ENCODE measurements at places on chromosomes 1 and 21.

DNA sequence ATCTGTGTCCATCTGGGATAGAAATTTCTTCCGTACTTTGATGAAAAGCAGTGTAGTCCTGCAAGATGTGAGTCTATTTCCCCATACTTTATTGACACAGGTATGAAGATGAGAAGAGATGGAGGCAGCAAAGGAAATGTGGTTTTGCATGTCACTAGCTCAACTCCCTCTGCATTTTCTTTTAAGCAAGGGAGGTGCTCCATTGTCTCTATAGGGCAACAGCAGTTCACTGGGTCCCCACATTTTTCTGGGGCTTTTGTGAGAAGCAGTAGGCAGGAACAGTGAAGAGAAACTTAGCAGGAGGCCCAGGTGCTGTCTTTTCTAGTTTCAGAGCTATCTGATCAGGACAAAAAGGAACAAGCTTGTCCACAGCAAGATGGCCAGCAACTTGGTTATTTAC, 37.1 kb downstream of the C21orf91 start:
- DNase-seq = no peak

- no peak for DNase-seq
These were observed 44.5 kb downstream of the PKP1 start for GRCh38 chr1:201327687-201328240.

- DNase-seq = no peak
These were observed 160.3 kb upstream of the FMN2 start for GRCh38 chr1:239931341-239931740.

GRCh38 chr1:73868810-73869336, 329.1 kb downstream of the LRRIQ3 start:
- no peak for DNase-seq

DNA sequence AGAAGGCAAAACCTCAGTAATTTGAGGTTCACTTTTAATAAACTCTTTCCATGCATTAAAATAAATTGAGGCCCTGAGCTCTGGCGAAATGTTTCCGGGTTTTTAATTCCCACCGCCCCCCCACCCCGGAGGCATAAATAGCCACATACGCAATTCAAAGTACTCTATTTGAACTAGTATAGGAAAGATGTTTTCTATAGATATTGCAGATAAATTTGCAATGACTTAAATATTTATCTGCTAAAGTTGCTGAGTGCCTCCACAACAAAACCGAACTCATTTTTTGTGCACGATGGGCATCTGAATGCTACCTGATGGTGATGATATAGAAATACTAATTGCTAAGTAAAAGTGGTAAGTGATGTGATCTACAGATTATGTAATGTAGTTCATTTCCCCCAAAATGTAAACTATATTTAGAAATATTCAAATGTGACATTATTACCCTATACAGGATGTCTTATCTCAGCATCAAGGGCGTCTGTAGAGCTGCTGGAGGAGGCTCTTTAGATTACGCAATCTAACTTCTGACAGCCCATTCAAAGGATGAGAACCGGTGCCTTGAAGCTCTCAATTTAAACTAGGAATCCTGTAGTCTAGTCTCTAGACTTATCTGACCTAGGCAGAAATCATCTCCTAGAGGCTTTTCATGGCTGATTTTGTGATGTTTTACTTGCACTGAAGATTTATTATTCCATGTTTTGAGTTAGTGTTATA, 8.5 kb downstream of the IRF2BP2 start:
- DNase-seq = no peak

- DNase-seq = no peak
These were observed 7.3 kb downstream of the TRAF5 start for GRCh38 chr1:211333906-211334305.

GRCh38 chr1:198678901-198679329, 40.1 kb downstream of the PTPRC start:
- no peak for DNase-seq

DNA sequence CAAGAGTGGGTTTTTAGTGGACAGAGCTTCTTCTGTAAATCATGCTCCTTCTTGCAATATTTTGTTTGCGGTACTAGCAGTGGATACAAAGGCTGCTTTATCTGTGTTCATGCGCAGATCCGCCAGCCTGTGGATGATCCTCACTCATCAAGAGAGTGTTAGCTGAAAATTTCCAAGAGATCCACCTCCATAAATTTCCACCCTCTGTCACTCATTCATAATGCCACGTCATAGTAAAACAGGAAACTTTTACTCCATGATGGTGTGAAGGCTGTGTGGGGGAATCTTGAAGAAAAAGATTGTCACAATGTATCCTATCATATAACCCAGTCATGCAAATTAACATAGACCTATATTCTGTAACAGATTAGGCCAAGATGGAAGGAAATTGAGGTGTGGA, 4.4 kb upstream of the MAPKAPK2 start:
- DNase-seq = no peak

GRCh38 chr1:228655796-228656394, 79.4 kb upstream of the RHOU start:
- no peak for DNase-seq

DNA sequence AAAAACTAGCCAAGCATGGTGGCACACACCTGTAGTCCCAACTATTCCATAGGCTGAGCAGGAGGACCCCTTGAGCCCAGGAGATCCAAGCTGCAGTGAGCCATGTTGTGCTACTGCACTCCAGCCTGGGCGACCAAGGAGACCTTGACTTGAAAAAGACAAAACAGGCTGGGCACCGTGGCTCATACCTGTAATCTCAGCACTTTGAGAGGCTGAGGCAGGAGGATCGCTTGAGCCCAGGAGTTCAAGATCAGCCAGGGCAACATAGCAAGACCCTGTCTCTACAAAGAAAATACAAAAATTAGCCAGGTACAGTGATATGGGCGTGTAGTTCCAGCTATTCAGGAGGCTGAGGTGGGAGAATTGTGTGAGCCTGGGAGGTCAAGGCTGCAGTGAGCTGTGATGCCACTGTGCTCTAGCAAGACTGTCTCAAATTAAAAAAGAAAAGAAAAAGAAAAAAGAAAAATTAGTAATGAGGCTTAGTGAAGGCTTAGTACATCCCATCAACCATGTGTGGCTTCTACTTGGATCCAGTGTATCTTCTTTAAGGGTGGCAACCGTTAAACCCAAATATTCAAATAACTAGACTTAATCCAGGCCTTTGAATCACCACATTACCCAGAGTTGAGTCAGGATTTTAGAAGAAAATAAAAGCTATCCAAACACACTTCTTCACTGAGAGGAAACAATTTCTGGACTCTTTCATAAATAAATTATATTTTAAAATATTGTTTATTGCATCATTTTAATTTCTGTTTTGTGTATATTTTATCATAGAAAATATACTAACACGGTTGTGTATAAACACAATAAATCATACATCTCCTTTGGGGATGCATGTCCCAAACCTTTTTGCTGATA, 74.3 kb upstream of the RAB4A start:
- DNase-seq = no peak

DNA sequence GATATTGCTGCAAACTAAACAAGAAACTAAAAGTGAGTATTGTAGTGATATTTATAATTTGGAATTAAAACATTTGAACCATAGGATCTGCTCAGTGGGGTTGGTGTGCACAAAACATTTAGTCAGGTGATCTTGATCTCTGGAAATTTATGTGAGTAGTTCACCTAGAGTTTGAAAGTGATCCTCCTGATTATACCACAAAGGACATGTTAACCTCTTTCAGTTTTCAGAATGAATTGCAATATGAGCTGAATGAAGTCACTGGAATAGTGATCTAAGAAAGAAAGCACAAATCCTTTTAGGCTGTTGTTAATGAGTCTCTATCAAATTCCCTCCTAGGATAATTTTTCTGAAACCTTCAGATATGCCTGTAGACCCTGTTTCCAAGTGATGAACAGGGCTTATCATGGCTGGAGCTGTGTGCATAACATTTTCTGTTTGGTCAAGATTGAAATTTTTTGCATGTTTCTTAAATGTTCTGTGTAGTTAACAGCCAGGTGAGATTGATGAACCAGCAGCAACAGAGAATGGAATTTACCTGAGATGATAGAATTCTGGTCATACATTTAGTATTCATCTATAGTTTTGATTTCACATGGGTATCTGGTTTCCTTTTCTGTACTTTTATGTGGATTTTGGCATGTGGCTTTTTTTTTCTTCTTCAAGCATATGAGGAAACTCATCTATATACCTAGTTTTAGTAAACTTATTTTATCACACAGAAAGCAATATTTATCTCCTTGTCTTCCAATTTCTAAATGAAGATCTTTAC, 25.5 kb downstream of the CDC14A start:
- no peak for DNase-seq

DNA sequence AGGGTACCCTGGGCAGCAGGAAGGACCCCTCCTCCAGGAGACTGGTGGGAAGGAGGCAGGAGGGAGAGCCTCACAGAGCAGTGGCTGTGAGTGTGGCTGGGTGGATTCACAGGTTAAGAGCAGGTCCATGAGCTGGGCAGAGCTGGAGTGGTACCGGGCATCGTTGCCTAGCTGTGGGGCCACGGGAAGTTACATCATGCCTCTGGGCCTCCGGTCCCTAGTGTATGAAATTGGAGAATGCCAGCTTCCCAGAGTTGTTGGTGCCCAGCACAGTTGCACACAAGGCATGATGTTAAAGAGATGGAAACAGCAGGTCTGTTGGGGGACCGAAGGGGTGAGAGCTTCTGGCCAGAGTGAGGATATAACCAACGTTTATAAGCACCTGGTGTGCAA, 18.5 kb downstream of the FOXO6 start:
- no peak for DNase-seq

GRCh38 chr1:234999513-234999940, 129.1 kb downstream of the TOMM20 start:
- DNase-seq = no peak

- DNase-seq = no peak
These were observed 63.9 kb downstream of the OBSCN start for GRCh38 chr1:228271701-228272251.

GRCh38 chr1:198598796-198599321, 40.0 kb upstream of the PTPRC start:
- DNase-seq = no peak

- DNase-seq = no peak
These were observed 9.8 kb downstream of the SLAMF7 start for GRCh38 chr1:160748878-160749269.

GRCh38 chr21:34704119-34704518, 35.3 kb downstream of the CLIC6 start:
- DNase-seq = no peak

Measured in GM12891 (cell line).